ENCODE measurements at places on chromosomes 13 and 19.

DNA sequence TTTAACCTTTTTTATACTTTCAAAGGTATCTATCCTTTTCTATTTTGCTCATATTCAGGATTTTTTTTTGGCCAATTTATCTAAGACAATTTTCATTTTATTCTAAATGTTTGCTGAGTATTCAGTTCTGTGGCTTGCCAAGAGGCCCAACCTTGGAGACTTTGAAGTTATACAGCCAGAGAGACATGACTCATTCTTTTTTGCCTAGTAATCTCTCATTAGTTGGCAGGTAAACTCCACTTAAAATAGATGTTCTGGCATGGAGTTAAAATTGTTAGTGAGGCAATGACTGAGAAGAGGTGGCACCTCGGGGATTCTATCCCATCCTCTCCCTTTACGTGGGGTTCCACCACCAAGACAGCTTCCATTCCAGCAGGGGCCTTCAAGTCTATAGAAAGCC is 213.8 kb downstream of the KCTD12 start:
- H3K27ac ChIP-seq: no peak overlapping the region
- H3K4me3 ChIP-seq: no peak overlapping the region
- no peaks in the 10 kb centered on the region for H3K36me3 ChIP-seq
- 0 out of 2 replicates have a peak, but pooled peaks cover 2% of the 10 kb centered on the region for H3K27me3 ChIP-seq

DNA sequence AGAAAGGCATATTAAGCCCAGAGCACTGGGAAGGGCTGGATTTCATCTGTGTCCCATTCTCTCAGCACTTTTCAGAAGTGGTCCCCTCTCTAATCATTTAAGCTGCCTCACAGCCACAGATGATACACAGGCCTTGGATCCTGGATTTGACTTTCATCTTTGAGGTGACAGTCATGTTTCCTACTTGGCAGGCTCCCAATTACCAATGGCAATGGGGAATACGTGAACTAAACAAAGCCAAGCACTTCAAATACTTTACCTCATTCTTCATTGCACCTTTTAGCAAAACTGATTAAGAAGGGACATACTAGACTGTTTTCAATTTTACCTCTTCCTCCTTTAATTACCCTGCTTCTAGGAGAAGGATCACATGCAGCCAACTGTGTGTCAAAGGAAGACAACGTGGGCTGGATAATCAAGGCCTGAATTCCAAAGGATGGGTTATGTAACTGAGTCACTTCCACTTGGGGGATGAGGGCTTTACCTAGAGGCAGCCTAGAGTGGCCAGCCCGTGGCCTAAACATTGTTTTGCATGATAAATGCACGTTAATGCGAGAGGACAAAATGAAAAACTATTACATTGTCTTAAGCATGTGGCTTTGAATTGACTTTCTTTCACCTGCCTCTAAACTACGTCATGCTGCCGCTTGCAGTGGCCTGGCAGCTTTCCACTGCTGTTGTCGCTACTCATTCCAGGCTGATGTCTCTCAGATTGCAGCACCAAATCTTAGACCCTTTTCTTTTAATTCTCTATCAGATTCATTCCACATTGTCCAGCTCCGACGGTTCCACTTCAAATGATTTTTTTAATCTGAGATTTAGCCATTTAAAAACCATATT is 95.0 kb downstream of the KCTD12 start:
- no peaks in the 10 kb centered on the region for H3K36me3 ChIP-seq
- H3K27me3 ChIP-seq: no peaks in the 10 kb centered on the region
- H3K4me1 ChIP-seq: peaks cover 13% of the 10 kb centered on the region

GRCh38 chr19:38429055-38429810 is 3.2 kb upstream of the RASGRP4 start:
- DNase-seq: peak; percentile 39
- no peaks in the 10 kb centered on the region for H3K4me1 ChIP-seq
- no peaks in the 10 kb centered on the region for H3K36me3 ChIP-seq
- no peak overlapping the region for H3K27ac ChIP-seq
- no peak overlapping the region for H3K4me3 ChIP-seq

DNA sequence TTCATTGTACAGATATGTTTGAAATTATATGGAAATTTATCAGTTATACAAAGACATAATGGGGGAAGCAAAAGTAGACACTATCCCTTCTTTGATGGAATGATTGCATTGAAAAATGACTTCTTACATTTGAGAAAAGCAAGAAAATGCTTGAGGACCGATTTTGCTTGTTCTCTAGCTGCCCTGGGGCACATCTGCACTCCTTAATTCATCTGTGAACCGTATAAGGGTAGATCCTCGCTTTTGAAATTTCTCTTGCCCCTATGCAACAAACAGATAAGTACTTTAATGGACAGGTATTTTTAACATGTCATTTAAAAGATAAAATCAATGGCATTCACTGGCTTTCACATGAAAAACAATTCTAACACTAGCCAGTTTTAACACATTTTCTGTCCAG is 13.5 kb upstream of the MLNR start:
- no peak for DNase-seq
- no peak overlapping the region for H3K4me3 ChIP-seq
- peaks cover 2% of the 10 kb centered on the region for H3K27me3 ChIP-seq
- H3K4me1 ChIP-seq: no peaks in the 10 kb centered on the region

DNA sequence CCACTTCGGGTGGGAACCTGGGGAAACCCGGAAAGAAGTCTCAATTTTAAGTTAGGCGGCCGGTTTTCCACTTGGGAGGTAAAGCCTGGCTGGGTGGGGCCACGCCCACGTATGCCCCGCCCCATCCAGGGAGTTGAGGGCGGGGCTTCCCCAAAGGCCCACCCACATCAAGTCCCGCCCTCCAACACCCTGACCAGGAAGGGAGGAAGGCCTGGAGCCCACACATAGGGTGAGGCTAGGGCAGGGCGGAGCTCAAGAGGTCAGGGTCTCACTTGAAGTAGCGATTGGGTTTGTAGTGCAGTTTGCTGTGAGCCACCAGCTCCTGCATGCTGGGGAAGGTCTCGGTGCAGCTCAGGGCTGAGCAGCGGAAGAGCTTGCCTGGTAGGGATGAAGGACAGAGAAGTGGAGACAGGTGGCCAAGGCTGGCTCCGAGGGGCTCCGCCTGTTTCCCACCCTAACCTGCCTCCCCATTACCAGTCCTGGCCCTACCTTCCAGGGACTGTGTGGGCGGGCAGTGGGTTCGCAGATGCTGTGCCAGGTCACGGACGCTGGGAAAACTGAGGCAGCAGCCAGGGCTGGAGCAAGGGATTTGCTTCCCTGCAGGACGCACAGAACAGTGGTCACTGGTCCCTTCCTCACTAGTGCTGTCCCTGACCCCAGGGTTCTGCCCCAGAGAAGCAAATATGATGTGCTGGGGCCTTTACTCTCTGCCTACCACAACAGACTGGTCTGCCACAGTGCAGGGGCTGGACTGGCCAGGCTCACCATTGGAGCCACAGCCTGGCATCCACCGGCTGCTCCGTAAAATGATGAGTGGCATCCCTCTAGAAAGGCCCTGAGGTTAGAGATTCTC is 1.6 kb downstream of the ZNF414 start:
- H3K27me3 ChIP-seq: peaks cover 2% of the 10 kb centered on the region
- no peak overlapping the region for H3K27ac ChIP-seq
- H3K36me3 ChIP-seq: peaks cover 5% of the 10 kb centered on the region
- H3K4me3 ChIP-seq: peak overlapping the region; percentile 43
- H3K4me1 ChIP-seq: peaks cover 14% of the 10 kb centered on the region
- DNase-seq: no peak

DNA sequence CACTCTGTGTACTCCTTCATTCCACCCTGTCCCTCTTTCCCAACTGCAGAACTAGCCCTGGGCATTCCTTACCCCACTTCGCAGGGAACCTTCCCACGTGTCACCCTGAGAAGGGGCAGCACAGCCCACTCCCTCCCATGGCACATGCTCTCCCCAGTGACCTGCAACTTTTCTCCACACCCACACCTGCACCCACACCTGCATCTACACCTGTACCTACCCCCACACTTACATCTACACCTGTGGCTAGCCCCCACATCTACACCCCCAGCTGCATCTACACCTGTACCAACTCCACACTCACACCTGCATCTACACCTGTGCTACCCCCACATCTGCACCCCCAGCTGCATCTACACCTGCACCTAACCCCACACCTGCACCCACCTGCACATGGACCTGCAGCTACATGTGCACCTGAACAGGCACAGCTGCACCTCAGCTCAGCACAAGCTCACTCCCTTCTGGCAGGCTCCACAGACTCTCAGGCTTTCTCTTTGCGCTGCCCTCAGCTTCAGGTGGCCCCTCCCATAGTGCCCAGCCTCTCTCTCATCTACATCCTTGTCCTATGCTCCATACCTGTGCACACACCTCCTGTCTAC is 234.1 kb downstream of the TUBA3C start:
- H3K27me3 ChIP-seq: peaks cover 1% of the 10 kb centered on the region
- no peak overlapping the region for H3K4me3 ChIP-seq
- DNase-seq: no peak
- H3K4me1 ChIP-seq: no peaks in the 10 kb centered on the region
- H3K27ac ChIP-seq: no peak overlapping the region

- peak; percentile 79 for DNase-seq
- peak overlapping the region; percentile 87 for H3K27ac ChIP-seq
- peaks cover 29% of the 10 kb centered on the region for H3K4me1 ChIP-seq
- H3K27me3 ChIP-seq: no peaks in the 10 kb centered on the region
- H3K36me3 ChIP-seq: peaks cover 20% of the 10 kb centered on the region
These were observed 432.4 kb downstream of the SLITRK1 start for GRCh38 chr13:83449668-83450395.

- peaks cover 48% of the 10 kb centered on the region for H3K4me1 ChIP-seq
- peak overlapping the region; percentile 83 for H3K4me3 ChIP-seq
- H3K36me3 ChIP-seq: peaks cover 30% of the 10 kb centered on the region
- peak overlapping the region; percentile 87 for H3K27ac ChIP-seq
- H3K27me3 ChIP-seq: no peaks in the 10 kb centered on the region
- peak; percentile 76 for DNase-seq
These were observed 22.8 kb upstream of the NDUFS7 start for GRCh38 chr19:1360818-1361461.

- no peak overlapping the region for H3K27ac ChIP-seq
- DNase-seq: no peak
- H3K4me3 ChIP-seq: peak overlapping the region; percentile 21
- no peaks in the 10 kb centered on the region for H3K4me1 ChIP-seq
- H3K27me3 ChIP-seq: peaks cover 30% of the 10 kb centered on the region
These were observed 12.8 kb downstream of the FUT6 start for GRCh38 chr19:5826531-5827341.

DNA sequence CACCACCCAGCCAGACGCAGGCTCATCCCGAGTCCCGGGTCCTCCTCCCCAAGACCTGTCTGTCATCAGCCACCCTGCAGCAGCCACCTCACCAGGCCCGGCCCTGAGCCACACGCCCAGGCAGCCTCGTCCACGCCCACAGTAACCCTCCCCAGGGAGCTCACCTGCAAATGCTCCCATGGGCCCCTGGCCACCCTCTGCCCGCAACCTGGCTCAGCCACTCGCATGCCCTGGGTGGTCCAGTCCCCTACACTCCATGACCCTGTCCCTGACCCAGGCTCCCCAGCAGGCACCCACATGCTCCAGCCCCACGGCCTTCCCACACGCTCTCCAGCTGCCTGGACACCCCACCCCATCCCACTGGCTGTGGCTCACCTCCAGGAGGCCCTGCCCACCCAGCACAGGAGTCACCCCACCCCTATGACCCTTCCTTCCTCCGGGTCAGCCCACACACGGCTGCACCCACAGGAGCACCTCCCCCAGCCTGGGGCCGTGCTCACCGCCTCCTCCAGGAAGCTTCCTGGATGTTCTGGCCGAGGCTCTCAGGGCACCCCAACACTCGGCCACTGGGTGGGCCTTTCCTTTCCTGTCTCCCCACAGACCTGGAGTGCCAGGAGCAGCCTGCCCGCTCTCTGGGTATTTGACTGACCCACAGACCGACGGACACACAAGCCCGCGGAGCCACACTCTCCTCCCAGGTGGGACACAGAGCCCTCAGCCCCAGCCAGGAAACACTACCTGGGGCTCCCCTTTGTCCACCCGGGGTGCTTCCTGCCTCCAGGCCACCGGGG is 3.6 kb downstream of the TMEM259 start:
- H3K36me3 ChIP-seq: no peaks in the 10 kb centered on the region
- no peaks in the 10 kb centered on the region for H3K27me3 ChIP-seq
- DNase-seq: no peak
- H3K4me1 ChIP-seq: peaks cover 31% of the 10 kb centered on the region
- peak overlapping the region; percentile 97 for H3K27ac ChIP-seq

DNA sequence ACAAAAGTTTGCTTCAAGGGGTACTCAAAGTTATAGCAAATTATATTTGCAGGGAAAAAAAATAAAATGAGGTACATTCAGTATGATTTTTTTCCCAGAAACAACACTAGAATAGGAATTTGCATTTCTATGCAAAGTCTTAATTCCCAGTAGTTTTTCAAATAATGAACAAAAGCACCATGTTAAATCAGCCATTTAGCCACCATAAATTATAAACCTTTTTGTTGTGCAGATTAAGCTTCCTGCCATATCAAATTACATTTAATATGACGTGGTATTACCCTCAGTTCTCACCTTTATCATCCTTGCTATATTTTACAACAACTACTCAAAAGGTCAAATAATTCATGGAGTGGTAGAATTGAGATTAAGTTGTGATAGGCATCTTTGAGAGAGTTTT is 136.6 kb upstream of the FRY start:
- no peak for DNase-seq
- no peak overlapping the region for H3K27ac ChIP-seq
- H3K4me1 ChIP-seq: peaks cover 7% of the 10 kb centered on the region
- H3K4me3 ChIP-seq: no peak overlapping the region
- H3K27me3 ChIP-seq: peaks cover 10% of the 10 kb centered on the region

- peaks cover 19% of the 10 kb centered on the region for H3K27me3 ChIP-seq
- no peak for DNase-seq
- H3K4me3 ChIP-seq: no peak overlapping the region
- no peaks in the 10 kb centered on the region for H3K4me1 ChIP-seq
- no peak overlapping the region for H3K27ac ChIP-seq
- no peaks in the 10 kb centered on the region for H3K36me3 ChIP-seq
These were observed 16.3 kb downstream of the POP4 start for GRCh38 chr19:29622166-29623070.

DNA sequence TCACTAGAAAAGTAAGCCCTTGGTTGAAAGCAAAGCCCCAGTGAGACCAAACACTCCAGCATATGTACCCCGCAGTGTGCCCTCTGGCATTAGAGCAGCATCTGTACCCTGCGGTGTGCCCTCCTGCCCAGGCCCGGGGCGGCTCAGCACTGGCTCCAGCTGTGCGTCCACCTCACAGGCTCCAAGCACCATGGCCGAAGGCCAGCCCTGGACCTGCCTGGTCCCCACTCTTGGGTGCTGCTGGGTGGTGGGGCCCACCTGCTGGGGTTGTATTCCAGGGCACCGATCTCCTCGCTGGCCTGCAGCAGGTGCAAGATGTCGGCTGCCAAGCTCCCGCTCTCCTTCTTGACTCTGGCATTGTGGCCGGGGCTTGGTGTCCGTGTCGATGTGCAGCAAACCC is 230.2 kb downstream of the TUBA3C start:
- H3K4me3 ChIP-seq: no peak overlapping the region
- no peak overlapping the region for H3K27ac ChIP-seq
- peaks cover 1% of the 10 kb centered on the region for H3K27me3 ChIP-seq
- no peaks in the 10 kb centered on the region for H3K4me1 ChIP-seq
- peaks cover 16% of the 10 kb centered on the region for H3K36me3 ChIP-seq

- peak overlapping the region; percentile 86 for H3K27ac ChIP-seq
- H3K27me3 ChIP-seq: peaks cover 14% of the 10 kb centered on the region
- peak overlapping the region; percentile 55 for H3K4me3 ChIP-seq
- DNase-seq: peak; percentile 88
- peaks cover 38% of the 10 kb centered on the region for H3K4me1 ChIP-seq
These were observed 148.4 kb downstream of the KATNAL1 start for GRCh38 chr13:30158774-30159445.

Data from HFFc6 (cell line).